ENCODE measurements at places on chromosomes 3 and 15. TPM values are rescaled to one million over a fixed set of nuclear protein-coding genes. Genes with fewer than 3 reads are reported as not detected.

The WNT5A gene
- 32.6 TPM for total RNA-seq

The NME9 gene
- 1.3 TPM for total RNA-seq

The LSMEM2 gene
- total RNA-seq: not detected

The GRK7 gene
- not detected for total RNA-seq

- no peak for DNase-seq
Measured at GRCh38 chr3:79461129-79461792, 306.5 kb downstream of the ROBO1 start.

DNA sequence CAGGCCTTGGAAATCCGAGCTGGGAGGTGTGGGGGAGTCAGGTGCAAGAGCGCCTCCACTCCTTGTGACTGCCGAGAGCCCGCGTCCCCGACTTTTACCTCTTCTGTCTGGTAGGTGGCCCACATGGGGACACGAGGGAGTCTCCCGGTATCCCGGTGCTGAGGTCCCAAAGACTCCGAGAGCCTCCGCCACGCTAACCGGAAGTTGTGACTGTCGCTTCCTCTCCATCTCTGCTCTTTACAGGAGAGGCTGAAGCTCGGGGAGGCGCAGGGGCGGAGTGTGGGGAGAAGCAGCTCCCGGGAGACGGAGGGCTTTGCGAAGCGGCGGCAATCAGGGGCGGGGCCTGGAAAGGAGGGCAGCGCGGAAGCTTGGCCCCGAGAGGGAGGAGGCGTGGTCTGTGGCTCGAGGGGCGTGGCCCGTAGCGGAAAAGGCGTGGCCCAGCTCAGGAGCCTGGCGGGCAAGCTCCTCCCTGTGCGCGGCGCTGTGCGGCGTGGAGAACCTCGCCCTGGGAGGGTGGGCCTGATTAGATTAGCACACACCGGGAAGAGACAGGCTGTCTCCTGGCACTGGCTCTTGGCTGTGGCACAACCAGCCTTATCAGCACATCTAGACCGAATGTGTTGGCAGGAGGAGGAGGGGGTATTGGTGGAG lies 143.9 kb downstream of the GABRB3 start:
- no peak for DNase-seq

DNA sequence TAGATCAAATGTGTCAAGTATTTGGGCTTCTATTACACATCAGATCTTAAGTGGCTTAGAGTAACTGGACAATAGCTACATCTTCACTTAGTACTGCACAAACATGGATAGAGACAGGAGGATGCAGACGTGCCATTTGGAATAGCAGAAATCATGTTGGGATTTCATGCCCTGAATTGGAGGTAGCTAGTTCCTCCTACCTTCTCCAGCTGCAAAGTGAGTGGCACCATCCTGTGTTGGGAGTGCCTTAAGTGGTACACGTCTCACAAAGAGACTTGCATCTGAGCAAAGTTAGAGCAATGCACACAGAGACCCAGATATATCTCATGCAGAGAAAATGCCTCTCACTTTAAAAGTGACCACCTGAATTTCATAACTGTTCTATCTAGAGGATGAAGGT lies 136.5 kb downstream of the SSR3 start:
- DNase-seq: no peak

- no peak for DNase-seq
Measured at GRCh38 chr3:157354722-157355121, 81.9 kb upstream of the PTX3 start.

GRCh38 chr3:178546079-178546478 lies 9.8 kb downstream of the KCNMB2 start:
- no peak for DNase-seq

DNA sequence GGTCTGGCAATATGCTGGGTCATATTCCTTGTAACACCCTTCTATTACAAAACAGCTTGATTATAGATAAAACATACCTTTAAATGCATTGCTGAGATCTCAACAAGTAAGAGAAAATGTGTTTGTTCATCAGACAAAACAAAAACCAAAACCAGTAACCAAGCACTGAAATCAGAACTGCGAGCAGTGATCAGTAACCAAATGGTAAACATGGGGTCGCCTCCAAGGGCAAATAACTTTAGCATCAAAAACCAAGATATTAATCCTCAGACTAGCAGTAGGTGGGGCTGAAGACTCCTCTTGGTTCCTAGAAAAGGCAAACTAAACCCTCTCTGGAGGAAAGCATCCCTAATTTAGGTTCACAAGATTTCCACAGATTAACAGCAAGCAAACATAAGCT lies 6.6 kb upstream of the HESX1 start:
- DNase-seq: no peak

- no peak for DNase-seq
Measured at GRCh38 chr3:170483485-170484262, 65.0 kb downstream of the CLDN11 start.

- DNase-seq: no peak
Measured at GRCh38 chr3:52004906-52005395, 9.3 kb upstream of the RPL29 start.

DNA sequence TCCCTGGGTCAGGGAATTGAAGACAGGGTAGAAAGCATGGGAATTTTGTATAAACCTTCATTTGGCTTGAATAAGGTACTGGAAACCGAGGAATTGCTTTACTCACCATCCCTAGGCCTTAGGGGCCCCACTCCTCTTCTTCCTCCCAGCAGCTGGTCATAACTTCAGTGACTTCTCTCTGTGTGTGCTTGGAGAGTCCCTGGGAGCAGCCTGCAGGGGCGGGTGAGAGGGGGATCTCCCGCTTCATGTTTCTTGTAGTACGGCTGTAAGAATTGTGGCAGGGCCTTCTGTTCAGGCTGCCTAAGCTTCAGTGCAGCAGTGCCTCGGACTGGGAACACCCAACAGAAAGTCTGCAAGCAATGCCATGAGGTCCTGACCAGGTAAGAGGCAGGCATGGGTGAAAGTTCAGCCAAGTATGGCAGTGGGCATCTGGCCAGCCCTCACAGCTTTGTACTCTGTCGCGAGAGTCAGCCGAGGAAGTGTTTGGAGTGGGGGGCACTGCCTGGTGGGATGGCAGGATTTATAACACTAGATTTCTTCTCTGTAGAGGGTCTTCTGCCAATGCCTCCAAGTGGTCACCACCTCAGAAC lies 1.7 kb upstream of the DNAJC17 start:
- no peak for DNase-seq

DNA sequence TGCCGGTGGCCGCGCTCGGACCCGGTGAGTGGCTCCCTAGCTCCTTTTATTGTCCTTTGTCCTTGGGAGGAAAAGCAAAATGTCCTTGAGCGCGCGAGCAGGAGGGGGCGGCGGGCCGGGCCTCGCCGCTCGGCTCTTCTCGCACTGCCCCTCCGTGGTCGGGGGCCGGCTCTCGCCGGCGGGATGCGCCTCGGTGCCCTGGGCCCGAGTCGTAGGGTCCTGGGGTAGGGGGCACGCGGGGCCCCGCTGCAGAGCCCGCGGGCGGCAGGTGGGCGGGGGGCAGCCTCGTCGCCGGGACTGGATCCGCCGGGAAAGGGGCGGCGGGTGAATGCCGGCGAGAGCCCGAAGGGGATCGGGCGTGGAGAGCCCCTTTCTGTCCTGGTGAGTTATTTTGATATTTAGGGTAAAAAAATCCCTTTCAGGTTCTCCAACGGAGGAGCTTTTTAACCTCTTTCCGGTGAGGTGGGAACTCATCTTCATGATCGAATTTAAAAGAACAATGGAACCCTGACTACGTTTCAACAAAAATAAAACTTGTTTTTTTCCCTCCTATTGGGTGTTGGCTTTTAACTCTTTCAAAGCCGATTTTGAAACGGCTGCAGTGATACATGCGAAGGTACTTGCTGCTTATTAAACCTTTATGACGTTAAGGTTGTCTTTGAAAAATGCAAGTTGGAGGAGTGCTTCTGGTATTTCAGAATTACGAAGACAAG lies 16.8 kb upstream of the CHD2 start:
- no peak for DNase-seq

GRCh38 chr15:50880651-50881114 lies 27.8 kb upstream of the AP4E1 start:
- no peak for DNase-seq

DNA sequence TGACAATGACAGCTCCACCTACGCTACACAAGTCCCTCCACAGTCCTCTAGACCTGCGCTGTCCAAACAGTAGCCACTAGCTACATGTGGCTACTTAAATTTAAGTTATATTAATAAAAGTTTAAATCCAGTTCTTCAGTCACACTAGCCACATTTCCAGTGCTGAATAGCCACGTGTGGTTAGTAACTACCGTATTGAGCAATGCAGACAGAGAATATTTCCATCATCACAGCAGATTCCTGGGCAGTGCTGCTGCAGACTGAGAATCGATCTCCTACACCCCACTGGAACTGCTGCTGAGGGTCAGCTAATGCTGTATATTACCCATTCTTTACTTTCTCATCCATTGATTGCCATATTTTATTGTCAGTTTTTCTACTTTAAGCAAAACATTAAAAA lies 40.9 kb downstream of the HDC start:
- no peak for DNase-seq

DNA sequence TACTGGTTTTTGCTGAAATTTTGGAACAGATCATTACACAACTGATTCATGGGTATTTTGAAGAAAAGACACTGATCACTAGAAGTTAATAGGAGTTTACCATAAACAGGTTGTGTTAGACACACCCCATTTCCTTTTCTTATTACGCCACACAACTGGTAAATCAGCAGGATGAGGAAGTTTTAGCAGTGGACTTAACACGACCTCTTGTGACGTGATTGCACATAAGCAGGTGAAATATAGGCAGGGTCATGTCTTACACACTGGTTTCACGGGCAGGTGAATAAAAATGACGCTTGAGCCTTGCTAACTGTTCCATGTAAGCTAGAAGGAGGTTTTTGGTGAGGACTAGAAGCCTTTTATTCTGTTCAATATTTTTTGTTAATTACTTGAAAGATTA lies 27.1 kb upstream of the TPRG1 start:
- no peak for DNase-seq

DNA sequence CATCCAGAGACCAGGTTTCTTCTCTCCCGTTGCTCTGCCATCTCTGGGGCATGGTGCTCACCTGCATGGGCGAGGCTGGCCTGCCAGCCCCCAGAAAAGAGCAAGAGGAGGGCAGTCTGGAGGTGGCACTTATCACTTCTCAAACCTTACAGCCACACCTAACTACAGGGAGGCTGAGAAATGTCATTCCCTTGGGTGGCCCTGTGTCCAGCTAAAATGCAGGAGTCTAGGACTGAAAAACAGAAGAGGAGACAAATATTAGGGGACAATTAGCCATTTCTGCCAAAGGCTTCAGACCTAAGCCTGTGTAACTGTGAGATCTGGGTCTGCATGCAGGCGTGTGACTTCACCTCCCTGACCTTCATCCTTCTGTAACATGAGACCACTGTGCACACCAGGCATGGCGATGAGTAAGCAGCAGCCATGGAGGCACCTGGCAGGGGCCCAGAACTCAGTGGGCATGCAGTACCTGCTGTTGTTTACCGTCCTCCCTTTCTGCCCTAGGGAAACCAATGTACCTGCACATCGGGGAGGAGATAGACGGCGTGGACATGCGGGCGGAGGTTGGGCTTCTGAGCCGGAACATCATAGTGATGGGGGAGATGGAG lies 83.4 kb downstream of the MESD start:
- no peak for DNase-seq

GRCh38 chr3:99638167-99638948 lies at the start of gene COL8A1:
Gene COL8A1 (plus strand): TSS chr3:99638594. CDS start chr3:99790683, 152,089 bp downstream.
- DNase-seq: no peak

DNA sequence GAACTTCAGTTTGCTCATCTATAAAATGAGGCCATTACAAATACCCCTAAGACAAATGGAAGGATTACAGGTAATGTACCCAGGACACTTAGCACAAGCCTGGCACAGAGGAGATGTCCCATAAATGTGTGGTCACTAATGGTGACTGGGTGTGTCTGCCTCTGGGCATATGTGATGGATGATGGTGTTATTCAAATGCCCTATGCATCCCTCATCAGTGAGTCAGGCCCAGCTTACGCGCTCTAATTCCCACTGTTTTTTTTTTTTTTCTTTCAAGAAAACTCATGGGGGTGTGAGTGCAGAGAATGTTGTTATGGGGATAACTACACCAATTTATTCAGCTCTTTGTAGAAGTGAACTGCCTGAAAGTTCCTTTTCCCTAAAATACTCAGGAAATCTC lies 23.6 kb upstream of the KIF23 start:
- DNase-seq: no peak

- DNase-seq: no peak
Measured at GRCh38 chr15:55954862-55955605, 38.4 kb downstream of the NEDD4 start.

DNA sequence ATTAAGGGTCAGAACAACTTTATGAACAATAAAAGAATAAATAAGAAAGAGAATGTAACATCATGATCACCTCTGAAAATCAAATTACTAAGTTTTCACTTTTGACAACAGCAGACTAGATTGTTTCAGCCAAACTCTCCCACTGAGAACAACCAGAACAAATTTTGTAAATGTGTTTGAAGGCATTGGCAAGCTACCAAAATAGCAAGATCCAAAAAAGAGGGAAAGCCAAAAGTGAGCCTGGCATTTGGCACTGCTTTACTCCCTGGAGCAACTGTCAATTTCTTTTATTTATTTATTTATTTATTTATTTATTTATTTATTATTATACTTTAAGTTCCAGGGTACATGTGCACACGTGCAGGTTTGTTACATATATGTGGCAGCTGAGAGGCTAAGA lies 67.2 kb downstream of the CFAP44 start:
- DNase-seq: no peak

GRCh38 chr15:71437919-71438318 lies 322.6 kb downstream of the THSD4 start:
- DNase-seq: no peak

DNA sequence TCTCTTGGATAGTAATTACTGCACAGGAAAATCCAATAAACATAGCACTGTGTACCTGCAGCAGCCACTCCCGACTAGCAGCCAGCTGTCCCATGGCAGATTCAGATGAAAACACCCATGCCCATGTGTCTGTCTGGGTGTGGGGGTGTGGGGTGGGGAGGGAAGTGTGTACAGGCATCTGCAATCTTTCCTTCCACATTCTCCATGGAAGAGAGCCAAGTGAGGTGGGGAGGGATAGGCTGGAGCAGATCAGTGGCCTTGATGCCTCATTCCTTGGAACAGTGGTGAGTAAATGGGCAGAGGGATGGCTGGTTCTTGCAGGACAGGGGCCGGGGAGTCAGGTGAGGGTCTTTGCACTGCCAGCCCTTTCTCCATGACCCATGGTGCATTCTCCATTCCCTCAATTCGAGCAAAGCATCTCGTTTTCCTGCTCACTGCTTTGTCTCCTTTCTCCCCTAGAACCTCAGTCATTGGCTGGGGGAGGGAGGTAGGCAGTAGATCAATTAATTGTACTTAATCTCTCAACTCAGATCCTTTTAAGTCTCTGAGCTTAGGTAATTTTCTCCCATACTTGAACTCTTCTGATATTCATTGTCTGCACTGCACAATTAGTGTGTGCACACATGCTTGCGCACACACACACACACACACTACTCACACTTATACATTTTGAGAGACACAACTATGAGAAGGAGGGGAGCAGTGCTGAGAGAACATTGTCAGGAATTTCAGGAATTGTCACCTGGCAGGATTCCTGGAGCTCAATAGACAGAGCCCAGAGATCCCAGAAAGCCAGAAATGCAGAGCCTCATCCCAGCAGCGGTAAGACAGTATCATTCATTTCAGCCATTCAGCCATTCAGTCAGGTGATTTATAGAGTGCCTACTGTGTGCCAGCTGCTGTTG lies 31.9 kb downstream of the PDIA5 start:
- DNase-seq: no peak
